ENCODE measurements at places on chromosomes 5 and 9.

- DNase-seq = peak; percentile 24
Measured at GRCh38 chr5:131068893-131069643, 96.0 kb downstream of the HINT1 start.

GRCh38 chr5:67066815-67067214 lies 129.8 kb downstream of the CD180 start:
- DNase-seq = no peak

DNA sequence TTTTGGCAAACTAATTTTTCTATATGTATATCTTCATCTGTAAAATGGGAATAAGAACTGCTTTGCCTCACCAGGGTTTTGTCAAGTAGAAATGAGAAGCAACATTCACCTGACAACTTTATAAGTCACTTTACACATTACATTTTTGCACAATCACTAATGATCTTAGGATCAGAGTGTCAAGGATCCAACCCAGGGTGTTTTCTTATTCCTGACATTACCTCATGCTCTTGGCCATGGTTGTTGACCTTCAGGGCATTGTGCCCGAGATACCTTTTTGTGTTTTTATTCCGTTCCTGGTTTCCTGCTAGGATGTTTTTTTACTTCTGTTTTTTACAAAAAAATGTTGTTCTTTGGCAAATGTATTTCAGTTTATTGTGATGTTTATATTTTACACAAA lies 22.2 kb upstream of the RASA1 start:
- no peak for DNase-seq

GRCh38 chr5:167479779-167480178 lies 811.7 kb upstream of the WWC1 start:
- no peak for DNase-seq

- no peak for DNase-seq
Measured at GRCh38 chr9:12798066-12798770, 23.4 kb downstream of the LURAP1L start.

DNA sequence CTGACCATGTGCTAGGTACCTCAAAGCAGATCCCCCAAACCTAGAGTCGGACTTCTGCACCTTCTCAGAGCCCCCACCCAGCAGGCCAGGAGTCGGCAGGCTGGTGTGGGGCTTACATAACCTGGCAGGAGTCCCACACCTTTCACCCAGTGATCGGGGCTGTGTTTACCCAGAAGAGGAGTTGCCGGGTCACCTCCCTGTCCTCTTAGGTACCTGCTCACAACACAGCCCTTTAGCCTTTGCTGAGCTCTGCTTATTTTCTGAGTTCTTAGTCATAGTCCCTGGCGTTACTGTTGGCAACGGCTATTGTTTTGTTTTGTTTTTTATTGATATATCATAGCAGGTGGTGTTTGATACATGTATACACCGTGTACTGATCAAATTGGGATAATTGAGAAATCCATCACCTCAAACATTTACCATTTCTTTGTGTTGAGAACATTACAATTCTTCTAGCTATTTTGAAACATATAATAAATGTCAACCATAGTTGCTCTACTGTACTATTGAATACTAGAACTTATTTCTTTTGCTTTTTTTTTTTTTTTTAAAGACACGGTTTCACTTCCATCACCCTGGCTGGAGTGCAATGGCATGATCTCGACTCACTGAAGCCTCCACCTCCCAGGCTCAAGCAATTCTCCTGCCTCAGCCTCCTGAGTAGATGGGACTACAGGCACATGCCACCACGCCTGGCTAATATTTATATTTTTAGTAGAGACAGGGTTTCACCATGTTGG lies 10.4 kb upstream of the EEIG1 start:
- DNase-seq = no peak

DNA sequence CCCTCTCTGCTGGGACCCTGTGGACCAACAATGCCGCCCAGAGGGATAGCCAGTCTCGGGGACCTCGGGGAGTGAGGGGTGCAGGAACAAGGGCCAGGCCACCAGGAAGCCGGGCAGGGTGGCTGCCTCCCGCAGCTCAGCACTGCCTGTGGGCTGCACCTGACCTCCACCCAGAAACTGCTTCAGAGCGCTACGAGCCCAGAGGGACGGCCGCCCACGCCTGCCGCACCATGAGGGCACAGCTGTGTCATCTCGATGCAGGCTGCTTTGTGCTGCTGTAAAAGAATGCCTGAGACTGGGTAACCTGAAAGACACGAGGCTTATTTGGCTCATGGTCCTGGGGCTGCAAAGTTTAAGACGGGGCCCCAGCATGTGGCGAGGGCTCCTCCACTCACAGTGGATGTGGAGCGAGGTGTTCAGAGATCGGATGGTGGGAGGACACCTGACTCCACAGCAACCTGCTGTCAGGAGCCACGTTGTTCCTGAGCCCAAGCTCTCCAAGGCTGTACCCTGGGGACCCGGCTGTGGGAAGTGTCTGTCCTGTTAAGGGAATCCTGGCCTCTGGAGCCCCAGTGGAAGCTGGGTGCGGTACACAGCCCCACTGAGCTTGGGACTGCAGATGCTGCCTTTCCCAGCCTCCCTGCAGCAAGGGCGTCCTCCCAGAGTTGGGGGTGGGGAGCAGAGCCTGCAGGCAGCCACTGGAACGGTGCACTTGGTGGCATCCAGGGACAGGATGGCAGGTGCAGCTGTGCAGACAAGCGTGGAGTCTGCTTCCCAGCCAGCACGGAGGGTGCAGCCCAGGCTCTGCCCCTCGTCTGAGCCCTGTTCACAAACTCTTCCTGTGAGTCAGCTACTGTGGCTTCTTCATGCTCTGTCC lies 11.8 kb upstream of the ZDHHC11 start:
- DNase-seq = no peak

DNA sequence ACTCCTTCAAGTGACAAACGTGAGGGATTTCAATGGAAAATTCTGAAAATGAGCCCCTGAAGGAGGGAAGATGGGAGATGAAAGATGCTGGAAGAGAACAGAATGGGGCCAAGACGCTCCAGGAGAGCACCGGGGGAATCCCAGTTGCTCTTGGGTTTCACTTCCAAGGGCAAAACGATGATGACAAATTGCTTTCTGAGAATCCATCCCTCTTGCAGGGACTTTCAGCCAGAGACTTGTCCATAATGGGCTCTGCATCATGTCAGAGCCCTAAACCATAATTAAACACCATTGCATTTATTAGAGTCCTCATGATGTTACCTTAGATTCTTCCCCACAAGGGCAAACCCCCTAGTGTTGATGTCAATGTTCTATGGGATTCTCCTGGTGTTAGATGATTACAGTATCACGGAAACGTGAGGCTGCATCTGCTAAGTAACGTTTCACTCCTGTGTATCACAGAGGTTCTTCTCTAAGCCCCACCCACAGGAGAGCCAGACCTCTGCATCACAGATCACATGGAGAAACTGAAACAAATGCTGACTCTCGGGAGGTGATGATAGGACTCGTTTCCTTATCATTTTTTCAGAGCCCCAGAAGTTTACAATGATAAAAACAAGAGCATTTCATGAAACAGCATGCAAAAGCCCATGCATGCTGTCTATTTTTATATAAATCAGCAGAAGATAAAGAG lies 114.4 kb downstream of the TENT4A start:
- DNase-seq = no peak

DNA sequence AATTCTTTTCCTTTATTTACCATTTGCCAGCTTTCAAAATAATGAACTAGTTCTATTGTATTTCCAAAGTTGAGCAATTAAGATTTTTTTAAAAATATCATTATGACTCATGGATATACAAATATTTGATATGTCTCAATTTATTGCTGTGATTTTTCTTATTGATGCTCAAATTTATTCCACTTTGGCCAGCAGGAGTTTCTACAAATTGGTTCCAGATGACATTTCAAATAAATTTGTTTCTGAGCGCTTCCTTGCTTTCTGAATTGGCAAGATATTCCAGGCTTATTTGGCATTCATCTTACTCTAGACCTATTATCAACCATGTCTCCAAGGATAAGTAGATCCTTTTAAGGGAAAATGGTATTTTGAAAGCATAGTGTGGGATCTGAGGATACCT lies 58.5 kb upstream of the TJP2 start:
- no peak for DNase-seq

DNA sequence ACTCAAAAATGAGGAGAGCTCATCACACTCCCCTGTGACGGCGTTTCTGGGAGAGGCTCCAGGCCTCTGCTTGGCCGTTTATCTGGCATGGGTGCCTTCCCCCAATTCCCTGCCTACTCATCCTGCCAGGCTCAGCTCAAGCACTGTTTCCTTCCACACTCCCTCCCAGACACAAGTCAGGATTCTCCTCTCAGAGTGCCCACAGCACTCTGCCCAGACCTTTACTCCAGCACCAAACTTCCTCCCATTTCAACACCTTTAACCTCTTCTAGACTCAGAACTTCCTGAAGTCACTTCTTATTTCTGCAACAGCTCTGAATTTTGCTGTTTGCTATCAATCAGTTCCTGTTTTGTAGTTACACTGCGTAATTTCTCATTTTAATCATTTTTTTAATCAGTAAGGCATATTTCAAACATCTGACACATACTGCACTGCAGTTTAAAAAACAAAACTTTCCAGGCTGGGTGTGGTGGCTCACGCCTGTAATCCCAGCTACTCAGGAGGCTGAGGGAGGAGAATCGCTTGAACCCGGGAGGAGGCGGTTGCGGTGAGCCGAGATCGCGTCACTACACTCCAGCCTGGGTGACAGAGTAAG lies 16.0 kb downstream of the TRMO start:
- DNase-seq = no peak
